ENCODE measurements at places on chromosomes 3 and 15. TPM values are rescaled to one million over a fixed set of nuclear protein-coding genes. Genes with fewer than 3 reads are reported as not detected.

ACKR4 gene
- 0.31 TPM for total RNA-seq

TGM5 gene
- total RNA-seq: not detected

CMTM7 gene
- total RNA-seq: 27.5 TPM

PCCB gene
- 40.5 TPM for total RNA-seq

PTX3 gene
- total RNA-seq: 0.32 TPM

ATP8B4 gene
- not detected for total RNA-seq

DAPK2 gene
- total RNA-seq: 2.5 TPM

FBXW12 gene
- not detected for total RNA-seq

FGF7 gene
- total RNA-seq: not detected

SERPINI2 gene
- not detected for total RNA-seq

PIGB gene
- total RNA-seq: 12.7 TPM

DPPA2 gene
- total RNA-seq: not detected

TMEM212 gene
- not detected for total RNA-seq

DNA sequence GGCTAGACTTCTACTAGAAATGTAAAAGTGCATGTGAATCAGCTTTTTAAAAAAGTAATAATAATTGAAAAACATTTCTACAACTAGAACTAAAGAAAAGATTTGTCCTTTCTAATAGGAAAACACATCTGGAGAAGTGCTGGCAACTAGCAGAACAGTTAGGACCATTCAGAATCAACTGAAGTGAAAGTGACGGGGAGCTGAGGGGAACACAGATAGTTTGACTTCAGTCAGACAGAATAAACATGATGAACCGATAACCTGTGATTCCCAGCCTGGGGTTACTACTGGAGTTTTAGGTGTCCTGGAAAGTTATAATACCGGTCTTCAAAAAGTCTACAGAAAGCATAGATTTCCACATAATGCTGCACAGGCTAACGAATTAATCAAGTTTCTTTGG, 28.1 kb downstream of the OPA1 start:
- no peak for DNase-seq

GRCh38 chr3:40895109-40895508, 304.2 kb upstream of the CTNNB1 start:
- no peak for DNase-seq

DNA sequence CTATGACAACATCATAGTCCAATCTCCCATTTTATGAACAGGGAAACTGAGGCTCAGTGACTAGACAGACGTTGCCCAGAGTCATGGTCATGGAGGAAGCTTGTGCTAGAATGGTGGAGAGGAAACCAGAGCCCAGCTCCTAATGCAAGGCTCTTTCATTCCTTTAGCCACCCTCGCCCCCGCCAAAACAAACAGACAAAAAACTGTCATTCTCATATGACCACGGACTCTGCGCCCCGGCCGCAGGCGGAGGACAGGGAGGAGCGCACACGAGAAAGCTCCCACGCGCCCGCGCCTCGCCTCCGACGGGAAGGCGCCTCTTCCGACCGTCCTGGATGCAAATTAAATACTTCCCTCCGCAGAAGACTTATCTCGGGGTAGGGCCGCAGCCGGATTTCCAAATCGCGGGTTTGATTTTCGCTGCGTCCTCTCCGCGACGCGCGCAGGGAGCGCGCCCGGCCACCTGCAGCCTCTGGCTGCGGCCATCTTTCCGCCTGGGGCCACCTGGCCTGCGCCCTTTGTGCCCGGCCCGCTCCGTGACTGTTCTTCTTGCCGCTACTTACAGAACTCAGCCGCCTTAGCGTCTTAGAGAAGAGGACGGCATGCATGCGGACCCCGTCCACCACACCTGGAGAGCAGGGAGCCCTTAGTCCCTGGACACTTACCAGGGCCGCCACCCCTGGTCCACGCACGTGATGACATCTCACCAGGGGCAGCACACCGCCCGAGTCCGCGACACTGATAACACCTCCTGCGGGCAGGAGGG, 670 bp upstream of the ATP13A3 start:
- DNase-seq: no peak

- DNase-seq: no peak
Measured at GRCh38 chr3:84307339-84307738, 651.5 kb upstream of the CADM2 start.

- DNase-seq: no peak
Measured at GRCh38 chr3:156702367-156702766, 28.0 kb downstream of the TIPARP start.

DNA sequence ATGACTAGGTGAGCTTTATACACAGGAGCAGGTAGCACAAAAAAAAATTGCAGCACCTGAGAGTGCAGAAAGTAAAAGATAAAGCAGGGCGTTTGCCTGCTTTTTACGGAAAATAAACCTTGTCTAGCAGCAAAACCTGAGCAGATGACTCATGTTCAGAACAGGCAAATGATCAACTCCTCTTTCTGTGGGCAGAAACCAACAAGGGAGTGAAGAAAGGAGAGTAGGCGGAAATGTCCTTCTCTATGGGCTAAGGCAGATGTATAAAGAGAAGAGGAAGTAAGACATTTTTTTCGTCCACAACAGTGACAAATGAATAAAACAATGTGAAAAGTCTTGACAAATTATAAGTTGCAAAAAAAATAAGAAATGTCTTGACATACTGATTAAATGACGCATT, 24.5 kb upstream of the GMNC start:
- peak; percentile 40 for DNase-seq

DNA sequence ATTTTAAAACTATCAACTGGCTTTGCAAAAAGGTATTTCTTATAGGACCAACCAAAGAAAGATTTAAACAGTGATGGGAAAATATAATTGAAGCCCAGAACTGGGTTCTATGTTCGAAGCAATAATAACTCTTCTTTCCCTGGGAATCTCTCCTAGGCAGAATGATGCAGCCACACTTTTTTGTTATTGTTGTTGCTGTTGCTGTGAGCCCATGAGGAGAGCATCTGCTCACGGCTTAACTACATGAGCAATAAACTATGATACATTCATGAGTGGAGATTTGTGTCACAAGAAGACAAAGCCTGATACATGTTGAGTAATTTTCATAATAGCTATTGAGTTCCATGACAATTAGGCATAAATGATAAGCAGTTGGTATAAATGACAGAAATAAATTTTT, 80.5 kb downstream of the CRTC3 start:
- peak; percentile 3 for DNase-seq

GRCh38 chr3:41932464-41932863, 29.4 kb downstream of the ULK4 start:
- no peak for DNase-seq

- no peak for DNase-seq
Measured at GRCh38 chr3:177729956-177730681, 532.8 kb upstream of the TBL1XR1 start.

DNA sequence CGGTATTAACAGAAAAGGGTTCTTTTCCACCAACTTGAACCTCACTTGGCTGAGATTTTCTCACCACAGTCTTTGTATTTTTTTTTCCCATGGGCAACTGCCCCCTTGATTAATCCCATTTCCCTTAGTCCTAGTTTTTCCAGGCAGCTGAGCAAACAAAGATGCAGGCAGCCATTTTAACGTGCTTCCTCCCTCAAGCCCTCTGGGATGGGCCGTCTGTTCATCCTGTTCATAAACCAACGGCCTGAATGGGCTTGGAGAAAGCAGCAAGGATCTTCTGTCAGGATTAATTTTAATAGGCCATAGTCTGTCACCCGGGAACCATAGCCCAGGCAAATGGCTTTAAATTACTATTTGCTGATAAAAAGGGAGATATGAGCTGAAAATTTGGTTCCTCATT, 10.4 kb upstream of the POLR2M start:
- no peak for DNase-seq

DNA sequence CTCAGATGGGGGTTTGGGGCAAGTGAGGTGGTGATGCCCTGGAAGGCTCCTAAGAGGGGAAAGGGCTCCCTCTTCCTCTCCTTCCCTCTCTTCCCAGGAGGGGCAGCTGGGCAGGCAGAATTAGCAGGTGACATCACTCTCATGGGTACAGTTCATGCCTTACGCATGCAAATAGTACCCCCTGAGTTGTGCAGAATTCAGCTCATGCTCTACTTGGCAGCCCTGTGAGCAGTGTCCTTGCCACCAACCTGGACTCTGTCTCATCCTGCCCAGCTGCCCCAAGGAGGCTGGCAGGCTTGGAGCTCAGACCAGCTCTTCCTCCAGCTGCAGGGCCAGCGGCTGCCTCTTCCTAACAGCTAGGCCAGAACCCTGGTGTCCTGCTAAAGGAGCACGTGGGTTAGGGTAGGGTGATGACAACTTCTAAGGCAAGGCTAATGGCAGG, 3.3 kb downstream of the CHAC1 start:
- DNase-seq: no peak

DNA sequence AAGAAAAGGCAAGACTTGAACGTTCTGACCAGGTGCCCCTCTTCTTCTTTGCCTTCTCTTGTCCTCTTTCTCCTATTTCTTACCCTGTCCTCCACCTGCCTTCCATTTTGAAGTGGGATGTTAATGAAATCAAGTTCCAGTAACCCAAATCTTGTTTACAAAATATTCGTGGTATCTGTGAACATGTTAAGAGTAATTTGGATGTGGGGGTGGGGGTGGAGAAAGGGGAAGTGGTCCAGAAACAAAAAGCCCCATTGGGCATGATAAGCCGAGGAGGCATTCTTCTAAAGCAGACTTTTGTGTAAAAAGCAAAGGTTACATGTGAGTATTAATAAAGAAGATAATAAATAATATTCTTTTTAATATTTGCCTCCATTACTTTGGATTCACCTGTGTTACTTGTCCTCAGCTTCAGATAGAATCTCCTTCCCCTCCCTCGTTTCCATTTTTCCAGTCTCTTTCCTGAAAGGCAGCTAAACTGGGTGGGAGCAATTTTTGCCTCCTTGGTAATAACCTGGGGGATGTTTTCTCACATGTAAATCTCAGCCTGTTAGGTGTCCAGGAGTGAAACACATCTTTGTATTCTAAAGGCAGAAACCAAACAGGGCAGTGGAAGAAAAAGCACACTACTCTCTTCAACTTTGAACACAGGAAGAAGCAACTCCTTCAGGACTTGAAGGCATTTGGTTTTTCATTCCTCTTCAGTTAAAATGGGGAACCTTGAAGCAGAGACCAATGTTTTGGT, 3.2 kb downstream of the CHST2 start:
- DNase-seq: no peak

DNA sequence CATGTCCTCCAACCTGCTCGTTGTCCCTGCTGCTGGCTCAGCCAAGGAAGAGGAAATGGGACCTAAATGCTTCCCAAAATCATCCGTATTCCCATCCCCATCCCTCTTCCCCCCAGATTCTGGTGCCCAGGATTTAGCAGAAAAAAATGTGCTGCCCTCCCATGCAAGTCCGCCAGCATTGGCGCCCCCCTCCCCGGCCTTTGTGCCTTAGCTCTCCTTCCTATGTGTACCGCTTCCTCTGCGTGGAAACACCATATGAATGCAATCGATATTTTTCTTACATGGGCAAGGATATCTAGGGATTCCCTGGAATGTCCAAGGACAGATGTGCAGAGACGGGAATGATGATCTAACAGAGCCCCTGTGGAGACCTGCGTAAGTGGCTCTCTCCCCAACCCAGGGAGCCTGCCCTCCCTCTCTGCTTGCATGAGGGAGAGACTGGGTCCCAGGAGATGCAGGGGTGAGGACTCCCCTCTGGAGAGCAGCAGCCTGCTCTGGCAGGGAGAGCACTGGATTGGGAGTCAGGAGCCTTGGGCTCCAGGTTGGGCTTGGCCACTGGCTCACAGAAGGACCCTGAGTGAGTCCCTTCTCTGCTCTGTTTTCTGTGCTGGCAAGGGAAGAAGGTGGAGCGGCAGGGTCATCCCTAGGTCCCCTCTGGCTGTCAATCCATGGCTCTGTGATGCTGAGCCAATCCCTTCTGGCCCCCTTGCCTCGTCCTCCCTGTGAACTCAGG, 227.2 kb downstream of the XXYLT1 start:
- DNase-seq: no peak

DNA sequence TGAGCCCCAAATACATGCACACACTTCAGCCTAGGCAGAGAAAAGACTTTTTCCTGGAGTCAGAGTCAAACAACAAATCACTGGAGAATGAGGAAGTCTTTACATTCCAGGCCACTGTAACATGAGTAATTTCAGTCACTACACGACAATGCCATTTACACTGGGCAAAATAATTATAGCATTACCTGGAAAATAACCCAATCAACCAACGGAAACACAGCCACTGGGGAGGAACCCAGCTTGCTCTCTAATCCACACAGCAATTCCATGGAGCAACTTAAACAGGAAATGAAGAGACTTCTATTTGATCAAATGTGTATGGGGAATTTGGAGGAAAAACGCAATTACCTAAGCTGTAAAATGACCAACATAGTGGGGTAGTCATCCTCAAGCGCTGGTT, 15.2 kb downstream of the FSTL1 start:
- DNase-seq: peak; percentile 85

GRCh38 chr3:56368846-56369245, 99.4 kb downstream of the ERC2 start:
- no peak for DNase-seq

GRCh38 chr15:78615151-78615589, 5.6 kb downstream of the CHRNA3 start:
- DNase-seq: no peak

DNA sequence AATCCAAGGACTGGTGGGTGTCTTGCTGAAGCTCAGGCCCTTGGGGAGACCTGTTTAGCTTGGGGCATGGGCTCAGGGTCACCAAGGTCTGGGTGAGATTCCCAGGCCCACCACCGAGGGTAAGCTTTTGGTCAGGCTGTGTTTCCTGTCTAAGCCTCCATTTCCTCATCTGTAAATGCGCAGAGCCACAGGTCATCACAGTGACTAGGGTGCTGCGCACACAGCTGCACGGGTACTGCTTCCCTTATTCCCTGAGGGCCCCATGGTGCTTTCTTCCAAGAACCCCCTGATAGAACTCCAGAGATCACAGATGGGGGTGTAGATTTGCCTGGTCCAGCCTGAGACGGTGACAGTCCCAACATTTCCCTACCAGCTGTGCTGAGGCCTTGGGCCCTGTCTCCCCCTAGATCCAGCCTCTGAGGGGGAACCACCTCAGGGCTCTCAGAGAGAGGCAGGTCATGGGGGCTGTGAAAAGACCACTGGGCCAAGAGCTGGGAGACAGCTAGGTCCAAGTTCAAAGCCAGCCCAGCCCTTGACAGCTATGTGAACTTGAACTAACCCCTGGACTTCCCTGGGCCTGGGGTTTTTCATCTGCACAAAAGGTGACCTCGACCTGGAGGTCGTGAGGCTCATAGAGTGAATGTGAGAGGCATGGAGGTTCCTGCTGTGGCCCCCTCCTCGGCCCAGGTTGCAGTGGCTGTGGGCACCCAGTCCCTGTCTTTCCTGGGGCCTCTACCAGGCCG, 60.7 kb downstream of the SEMA3G start:
- DNase-seq: no peak

- DNase-seq: no peak
Measured at GRCh38 chr3:13712682-13713180, 163.8 kb downstream of the FBLN2 start.

- DNase-seq: no peak
Measured at GRCh38 chr3:75687323-75687722, 23.2 kb downstream of the FRG2C start.

DNA sequence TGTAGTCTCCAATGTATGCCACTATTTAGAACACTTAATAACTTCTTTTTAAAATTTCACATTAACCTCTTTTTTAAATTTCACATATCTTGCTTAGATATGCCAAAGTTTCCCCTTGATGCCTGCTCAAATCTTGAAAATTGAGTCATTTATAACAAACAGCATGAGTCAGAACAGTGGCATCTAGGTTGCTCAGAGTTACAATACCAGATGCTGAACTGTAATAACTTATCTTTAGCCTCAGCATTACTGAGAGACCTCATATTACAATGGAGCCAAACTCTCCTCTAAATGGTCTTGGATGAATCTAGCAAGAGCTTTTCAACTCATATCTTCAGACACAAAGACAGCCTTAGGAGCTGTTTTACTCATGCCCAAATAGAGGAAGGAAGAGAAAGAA, 439.3 kb upstream of the ARPP21 start:
- DNase-seq: peak; percentile 24

GRCh38 chr3:18232317-18232716, 192.8 kb downstream of the SATB1 start:
- DNase-seq: peak; percentile 80

All from foreskin keratinocyte (primary cell).